ENCODE measurements at places on chromosomes 1 and 21.

GRCh38 chr1:65423884-65424572, 3.6 kb downstream of the LEPR start:
- no peak for DNase-seq

DNA sequence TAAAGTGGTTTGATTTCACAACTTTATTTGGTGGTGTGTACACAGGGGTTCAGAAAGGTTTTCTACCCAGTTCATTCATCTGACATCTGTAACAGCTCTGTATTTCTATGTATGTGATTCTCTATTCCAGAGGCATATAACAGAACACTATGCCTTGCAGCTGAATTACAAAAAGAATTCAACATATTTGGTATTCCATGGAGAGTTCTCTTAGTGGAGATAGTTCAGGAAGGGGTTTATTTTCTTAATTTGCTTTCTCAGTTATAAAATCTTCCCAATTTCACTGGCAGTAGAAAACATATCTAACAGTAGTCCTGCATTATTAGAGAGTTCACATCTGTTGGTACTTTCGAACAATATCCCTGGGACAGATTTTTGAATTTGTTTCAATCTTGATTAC, 207.9 kb upstream of the LYPLAL1 start:
- DNase-seq, result no peak

- DNase-seq, result no peak
Observed at GRCh38 chr21:32334980-32335531, 36.4 kb downstream of the MRAP start.

DNA sequence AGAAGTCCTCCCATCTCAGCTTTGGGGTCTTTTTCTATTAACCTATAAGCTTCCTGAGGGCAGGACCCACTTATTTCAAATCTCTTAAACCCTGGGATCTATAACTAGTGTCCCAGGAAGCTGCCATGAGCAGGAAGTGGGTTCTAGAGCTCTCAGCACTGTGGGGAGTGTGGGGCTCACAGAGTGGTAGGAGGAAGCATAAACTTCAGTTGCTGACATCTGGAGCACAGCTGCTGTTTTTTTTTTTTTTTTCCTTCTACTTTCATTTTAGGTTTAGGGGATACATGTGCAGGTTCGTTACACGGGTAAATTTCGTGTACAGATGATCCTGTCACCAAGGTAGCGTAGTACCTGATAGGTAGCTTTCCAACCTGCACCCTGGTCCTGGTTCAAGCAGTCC, 59.3 kb downstream of the AK4 start:
- no peak for DNase-seq

- DNase-seq, result no peak
Observed at GRCh38 chr21:32198384-32198783, 80.5 kb downstream of the MIS18A start.

DNA sequence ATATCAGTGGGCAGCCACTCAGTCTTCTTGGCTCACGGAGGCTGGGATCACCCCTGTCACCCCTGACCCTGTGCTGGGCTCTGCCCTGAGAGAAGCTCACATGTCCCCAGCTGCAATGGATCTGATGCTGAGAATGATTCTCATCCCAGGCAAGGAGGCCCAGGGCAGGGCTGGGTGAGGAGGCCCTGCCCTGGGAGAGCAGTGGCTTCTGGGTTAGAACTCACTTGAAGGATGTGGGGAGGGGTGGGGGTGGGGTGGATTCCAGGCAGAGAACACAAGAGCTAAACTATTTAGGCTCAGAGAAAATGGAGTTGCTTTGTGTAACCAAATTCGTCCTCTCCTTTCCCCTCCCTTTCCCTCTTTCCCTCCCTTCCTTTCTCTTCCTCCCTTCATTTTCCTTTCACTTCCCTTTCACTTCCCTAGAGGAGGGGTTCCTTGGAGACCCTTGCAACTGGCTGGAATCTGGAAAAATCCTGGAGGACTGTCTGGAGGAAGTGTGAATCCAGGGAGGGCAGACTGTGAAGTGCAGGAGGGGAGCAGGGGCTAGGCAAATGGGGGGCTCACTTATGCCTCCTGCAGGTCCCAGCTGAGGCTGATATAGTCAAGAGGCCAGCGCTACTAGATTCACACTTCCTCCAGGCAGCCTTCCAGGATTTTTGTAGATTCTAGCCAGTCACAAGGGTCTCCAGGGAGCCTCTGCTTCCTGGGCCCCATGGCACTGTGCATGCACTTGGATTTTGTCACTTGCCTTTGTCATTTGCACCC, 47.0 kb downstream of the IGSF21 start:
- DNase-seq, result no peak

DNA sequence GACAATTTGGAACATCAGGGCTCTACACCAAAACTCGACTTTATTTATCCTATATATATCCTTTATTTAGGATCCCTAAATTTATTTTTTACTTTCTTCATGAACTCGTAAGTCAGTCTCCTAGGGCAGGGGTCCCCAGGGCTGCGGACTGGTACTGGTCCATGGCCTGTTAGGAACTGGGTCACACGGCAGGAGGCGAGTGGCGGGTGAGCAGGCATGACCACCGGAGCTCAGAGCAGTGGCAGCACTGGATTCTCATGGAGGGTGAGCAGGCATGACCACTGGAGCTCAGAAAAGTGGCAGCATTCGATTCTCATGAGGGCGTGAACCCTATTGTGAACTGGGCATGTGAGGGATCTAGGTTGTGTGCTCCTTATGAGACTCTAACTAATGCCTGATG, 427.0 kb downstream of the SMYD3 start:
- DNase-seq, result no peak

DNA sequence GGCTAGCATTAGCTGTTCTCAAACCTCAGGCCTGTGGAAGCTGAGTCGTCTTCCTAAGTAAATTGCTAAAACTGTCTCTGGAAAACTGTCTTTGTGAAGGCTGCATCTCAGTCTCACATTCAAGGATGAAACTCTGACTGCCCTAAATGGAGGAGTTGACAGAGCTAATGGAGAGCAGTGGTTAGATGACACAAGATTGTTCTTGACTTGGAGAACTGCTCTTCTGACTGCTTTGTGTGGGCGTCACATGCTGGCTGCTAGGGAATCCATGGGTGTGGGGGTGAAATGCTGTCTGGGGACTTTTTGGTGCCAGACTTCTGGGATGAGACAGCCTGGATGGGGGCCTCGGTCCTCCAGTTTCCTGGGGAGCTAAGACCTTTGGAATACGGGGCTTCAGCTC, 24.5 kb upstream of the TSPAN2 start:
- no peak for DNase-seq

DNA sequence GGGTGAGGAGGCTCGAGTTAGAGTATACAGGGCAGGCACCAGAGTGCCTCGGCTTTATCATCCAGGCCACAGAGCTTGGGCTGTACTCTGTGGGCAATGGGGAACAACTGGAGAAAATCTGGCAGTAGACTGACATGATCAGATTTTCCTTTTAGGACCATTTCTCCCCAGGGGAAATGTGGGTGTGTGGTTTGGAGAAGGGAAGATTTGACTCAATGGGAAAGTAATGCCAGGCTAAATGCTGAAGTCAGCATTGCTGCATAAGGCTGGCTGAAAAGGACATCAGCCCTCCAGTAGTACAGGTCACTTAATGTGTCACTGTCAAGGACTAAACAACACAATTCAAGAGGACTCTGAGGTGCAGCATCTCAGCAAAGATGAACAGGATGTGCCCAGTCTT, 5.0 kb downstream of the FYB2 start:
- DNase-seq, result no peak

DNA sequence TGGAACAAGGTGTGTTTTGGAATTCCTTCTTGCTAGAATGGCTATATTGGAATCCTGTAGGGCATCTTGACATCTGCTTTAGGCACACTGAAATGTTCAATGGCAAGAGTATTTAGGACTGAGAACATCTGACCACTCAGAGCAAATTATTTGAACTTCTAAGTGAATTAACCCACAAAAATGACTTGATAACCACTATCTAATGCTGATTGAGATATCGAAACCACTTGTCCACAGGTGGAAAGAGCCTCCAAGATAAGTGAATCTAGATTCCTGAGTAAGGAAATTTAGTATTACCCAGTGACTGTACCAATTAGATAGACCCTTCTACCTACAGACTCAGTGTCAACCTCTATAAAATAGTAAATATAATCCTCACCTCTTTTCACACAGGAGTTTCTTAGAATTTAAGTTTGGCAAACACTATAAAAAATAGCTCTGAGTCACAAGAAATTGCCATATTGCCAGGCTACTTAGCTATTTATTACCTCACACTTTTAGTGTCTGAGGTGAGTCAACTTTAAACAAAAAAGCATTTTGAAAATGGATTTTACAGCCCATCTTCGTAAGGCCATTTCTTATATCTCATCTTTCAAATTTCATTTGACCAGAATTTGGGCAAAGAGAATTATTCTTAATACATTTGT, 421.8 kb downstream of the PTBP2 start:
- DNase-seq, result no peak

GRCh38 chr1:209155546-209155945, 428.0 kb upstream of the CAMK1G start:
- DNase-seq, result no peak

GRCh38 chr1:17831597-17831996, 76.5 kb downstream of the ACTL8 start:
- DNase-seq, result no peak

DNA sequence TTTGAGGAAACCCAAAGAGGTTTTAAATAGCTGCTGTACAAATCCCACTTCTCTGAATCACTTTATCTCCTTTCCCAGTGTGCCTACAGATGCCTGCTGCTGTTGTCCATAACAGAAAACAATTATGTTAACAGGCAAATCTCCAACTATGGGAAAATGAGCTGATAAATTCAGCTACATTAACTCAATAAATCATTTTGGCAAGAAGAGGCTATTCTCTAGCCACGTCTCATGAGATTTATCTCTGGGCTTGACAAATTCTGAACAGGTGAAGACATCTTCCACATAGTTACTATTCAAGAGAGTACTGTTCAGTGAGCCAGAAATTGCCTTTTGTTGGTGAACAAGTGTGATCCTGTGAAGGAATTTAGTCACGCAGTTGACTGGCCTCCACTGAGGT, 327.1 kb upstream of the FMN2 start:
- DNase-seq, result no peak

- no peak for DNase-seq
Observed at GRCh38 chr1:109522026-109522425, 12.5 kb upstream of the AMIGO1 start.

GRCh38 chr1:37477946-37478345, 3.6 kb downstream of the ZC3H12A start:
- DNase-seq, result no peak

DNA sequence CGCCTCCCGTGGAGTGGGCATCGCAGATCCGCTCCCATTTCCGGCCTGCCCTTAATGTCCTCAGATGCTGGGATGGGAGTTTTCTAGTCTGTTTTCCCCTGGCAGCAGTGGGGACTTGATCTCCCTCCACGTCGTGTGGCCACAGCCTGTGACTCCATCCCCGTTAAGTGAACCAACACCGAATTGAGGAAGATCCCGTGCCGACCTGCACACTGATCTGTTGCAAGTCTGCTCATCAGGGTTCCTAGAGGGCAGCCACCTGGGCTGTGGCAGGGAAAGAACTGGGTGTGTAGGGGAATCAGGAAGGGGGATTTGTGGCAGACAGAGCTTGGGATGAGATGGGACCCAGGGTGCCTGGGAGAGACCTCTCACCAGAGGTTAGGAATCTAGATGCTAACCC, 23.3 kb upstream of the CDK18 start:
- no peak for DNase-seq

GRCh38 chr1:9835758-9836631, 12.2 kb upstream of the CLSTN1 start:
- no peak for DNase-seq

GRCh38 chr1:109300650-109301151, 6.1 kb downstream of the MYBPHL start:
- no peak for DNase-seq

Measured in stimulated activated CD8-positive, alpha-beta memory T cell treated with anti-CD3 and anti-CD28 coated beads, Interleukin-7, amount 100 ng/mL, for 1 hour (primary cell).